T-helper 17 cell (primary cell): ENCODE measurements at places on chromosomes 6 and 20. TPM values are rescaled to one million over a fixed set of nuclear protein-coding genes. Genes with fewer than 3 reads are reported as not detected.

DNA sequence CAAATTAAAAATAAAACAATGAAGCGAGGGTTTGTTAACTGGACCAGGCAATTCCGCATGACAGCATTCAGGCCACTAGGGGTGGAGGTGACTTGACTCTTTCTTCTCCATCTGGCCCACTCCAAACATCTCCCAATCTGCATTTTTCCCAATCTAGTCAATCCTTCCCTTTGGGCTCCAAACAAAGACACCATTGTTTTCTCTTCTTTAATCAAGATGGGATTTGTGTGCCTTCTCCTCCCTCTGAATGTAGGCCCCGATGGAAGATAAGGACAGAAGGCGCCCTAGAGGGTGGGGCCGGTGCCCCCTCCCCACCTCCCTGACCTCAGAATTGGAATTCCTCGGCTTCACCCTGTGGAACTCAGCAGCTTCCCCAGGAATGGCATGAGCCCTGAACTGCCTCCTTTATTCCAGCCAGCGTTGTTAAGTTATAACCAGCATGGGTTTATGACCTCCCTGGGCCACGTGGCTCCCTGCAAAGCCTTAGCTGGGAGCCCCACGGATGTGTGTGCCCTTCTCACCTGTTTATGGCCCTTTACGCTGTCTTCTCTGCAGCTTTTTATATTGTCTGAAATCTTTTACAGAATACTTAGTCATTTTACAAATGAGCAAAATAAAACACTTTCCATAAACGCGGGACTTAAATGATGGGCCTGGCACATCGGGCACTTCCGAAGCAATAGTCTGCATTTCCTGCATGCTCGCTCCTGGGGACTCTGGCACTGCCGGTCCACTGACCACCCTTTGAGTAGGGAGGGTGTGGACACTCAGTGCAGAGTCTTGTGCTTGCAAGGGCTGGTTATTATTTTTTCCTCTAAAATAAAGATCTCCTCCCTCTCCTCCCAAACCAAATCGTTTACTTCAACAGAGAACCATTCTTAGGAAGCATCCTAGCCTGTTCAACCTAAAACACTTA lies 24.5 kb downstream of the OVOL2 start:
- no peak for DNase-seq

DNA sequence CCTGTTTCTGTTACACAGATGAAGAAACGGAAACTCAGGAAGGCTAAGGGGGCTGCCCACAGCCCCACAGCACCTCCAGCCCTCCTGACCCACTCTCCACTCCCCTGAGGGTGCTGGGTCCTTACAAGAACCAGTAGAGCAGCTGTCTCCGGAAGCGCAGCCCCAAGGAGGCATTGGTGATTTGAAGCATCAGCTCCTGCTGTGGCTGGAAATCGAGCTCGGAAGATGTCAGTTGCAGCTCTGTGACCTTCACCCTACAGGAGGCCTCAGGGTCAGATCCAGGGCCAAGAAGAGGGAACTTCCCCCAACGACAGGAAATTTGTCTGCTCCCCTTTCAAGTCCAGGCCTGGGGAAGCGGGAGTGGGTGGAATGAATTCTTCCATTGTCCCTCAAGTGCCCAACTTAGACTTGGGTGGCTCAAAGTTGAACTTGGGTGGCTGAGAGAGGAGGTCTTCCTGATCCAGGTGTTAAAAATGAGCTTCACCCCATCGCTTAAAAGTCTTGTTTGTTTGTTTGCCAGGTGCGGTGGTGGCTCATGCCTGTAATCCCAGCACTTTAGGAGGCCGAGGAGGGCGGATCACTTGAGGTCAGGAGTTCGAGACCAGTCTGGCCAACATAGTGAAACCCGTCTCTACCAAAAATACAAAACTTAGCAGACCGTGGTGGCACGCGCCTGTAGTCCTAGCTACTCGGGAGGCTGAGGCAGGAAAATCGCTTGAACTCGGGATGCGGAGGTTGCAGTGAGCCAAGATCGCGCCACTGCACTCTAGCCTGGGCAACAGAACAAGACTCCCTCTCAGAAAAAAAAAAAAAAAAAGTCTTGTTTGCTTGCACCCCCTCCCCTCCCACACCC lies 1.9 kb downstream of the PLTP start:
- no peak for DNase-seq

DNA sequence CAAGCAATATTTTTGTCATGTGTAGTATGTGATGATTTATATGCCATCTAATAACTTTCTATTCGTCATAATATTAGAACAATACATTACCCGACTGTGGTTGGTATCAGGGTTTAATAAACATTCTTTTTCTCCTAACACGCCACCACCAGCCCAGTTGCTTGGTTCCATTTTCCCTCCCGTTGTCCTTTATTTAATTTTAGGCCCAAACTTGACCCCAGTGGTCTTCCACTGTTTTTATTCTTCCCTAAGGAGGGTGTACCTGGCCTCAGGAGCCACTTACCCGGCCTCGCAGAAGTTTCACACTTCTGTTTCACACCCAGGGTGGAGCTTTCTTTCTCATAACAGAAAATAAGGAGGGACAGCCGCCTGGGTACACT lies 33.1 kb upstream of the PIM1 start:
- DNase-seq = no peak

- DNase-seq = no peak
Observed at GRCh38 chr6:97632341-97632740, 349.3 kb upstream of the MMS22L start.

The NOTCH4 gene
- total RNA-seq = 0.60 TPM

- no peak for DNase-seq
Observed at GRCh38 chr6:3120765-3121089, 2.2 kb downstream of the BPHL start.

The TFAP2A gene
- total RNA-seq = 0.18 TPM
